ENCODE measurements at places on chromosomes 4 and X. TPM values are rescaled to one million over a fixed set of nuclear protein-coding genes. Genes with fewer than 3 reads are reported as not detected.
A peak's percentile ranks its signal among the peaks of the same experiment; 100 is the strongest.

DNA sequence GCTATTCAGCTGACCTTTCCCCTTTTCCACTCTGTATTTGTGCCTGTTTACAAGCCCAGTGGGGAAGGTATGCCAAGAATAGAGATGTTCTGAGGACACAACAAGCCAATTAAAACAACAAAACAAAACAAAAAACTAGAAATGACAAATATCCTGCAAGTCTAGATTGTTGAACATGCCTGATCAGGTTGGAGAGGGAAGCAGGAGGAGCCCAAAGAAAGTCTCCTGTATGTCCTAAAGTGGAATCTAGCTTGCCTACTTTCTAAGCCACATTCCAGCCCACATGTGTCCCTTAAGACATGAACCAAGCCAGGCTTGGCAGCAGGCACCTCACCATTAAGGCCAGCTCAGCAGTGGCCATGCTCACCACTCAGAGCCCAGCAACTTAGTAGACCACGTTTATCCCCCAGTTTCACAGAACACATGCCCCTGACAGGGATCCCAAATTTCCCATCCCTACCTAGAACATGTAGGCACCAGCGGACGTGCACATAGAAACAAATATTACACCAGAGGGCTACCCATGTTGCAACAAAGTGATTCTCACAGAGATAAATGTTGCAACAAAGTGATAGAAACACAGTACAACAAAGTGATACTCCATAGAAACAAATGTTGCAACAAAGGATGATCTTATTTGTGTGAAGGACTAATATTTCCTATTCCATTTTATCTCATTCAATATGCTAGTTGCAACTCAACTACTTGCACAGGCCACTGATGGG is 48.3 kb downstream of the CD99L2 start:
- peaks cover 16% of the 10 kb centered on the region for H3K4me1 ChIP-seq
- H3K4me3 ChIP-seq, result no peak overlapping the region
- no peak overlapping the region for H3K27ac ChIP-seq
- no peak for DNase-seq
- no peaks in the 10 kb centered on the region for H3K27me3 ChIP-seq

DNA sequence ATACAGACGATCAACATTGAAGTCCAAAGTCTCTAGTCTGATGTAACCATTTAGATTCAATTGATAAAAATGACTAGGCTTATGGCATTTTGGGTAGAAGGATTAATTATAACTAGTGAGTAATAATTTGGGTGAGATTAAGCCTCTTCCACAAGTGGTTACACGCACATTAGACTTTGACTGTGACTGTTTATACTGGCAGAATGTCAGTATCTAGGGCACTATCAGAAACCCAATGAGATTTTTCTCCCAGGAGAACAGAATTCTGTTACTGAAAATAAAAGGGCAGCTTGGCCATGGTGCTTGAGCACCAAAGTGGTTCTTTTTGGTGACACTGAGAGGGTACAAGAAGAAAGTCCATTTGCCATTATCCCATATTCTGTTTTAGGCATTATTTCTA is 3.3 kb downstream of the PLS3 start:
- H3K4me1 ChIP-seq, result no peaks in the 10 kb centered on the region
- H3K27ac ChIP-seq, result no peak overlapping the region
- no peaks in the 10 kb centered on the region for H3K36me3 ChIP-seq
- peaks cover 9% of the 10 kb centered on the region for H3K27me3 ChIP-seq
- DNase-seq, result no peak

ARMCX4 gene
- 1.8 TPM for total RNA-seq

GLRA2 gene
- total RNA-seq, result not detected

S100G gene
- total RNA-seq, result not detected

NLGN4X gene
- total RNA-seq, result not detected

DNA sequence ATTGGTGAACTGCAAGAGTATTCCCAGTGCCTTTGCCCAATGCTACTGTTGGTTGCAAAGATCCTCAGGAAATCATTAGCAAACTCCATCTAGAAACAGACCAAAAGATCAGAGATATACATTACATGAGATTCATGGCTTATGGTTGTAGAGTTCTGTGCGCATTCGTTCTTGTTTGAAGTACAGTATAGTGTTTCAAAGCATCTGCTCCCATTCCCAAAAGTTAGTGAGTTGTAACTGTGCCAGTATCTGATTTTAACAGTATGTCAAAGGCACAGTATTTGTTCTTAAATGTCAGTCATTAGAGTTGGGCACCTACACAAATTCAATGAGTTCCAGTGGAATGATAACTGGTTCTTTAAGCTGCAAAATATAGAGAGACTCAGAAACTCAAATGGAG is 314.7 kb upstream of the ATOH1 start:
- H3K27me3 ChIP-seq, result no peaks in the 10 kb centered on the region
- no peaks in the 10 kb centered on the region for H3K36me3 ChIP-seq
- H3K27ac ChIP-seq, result no peak overlapping the region
- no peak for DNase-seq

DNA sequence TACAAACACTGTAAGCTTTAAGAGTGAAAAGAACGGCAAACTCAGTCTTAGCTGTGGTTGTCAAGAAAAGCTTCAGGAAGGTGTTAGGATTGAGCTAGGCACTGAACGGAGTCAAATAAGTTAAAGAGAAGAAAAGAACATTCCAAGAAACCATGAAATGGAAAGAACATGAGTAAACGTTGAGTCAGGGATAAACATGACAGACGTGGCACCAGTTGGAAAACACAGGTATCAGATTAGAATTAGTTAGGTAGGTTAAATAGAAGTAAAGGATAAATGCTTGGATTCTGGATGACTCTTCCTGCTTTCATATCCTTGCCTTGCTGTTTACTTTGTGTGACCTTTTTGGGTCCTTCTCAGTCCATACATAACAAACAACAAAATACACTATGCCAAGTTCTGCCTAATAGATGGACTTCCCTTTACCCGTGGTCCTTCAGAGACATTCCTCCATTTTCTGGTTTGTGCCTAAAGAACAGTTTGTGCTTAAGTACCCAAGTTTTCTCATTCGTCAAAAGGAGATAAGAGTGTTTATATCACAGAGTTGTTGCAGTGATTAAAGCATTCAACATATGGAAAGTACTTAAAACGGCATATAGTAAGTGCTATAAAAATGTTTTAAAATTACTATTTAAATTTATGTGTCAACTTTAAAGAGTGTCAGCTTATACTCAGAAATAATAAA is 446.9 kb downstream of the TMA16 start:
- no peak overlapping the region for H3K4me3 ChIP-seq
- H3K27ac ChIP-seq, result no peak overlapping the region
- H3K27me3 ChIP-seq, result no peaks in the 10 kb centered on the region
- DNase-seq, result no peak

CPZ gene
- not detected for total RNA-seq

DNA sequence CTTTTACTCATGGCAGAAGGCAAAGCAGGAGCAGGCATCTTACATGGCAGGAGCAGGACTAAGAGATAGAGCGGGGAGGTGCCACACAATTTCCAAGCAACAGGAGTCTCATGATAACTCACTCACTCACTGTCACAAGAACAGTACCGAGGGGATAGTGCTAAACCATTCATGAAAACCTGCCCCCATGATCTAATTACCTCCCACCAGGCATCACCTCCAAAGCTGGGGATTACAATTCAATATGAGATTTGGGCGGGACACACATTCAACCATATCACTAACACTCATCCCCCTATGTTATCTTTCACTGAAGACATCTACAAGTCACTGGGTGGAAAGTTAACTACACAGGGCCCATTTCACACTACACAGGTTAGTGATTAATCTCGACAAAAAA is 25.4 kb upstream of the GLRB start:
- no peaks in the 10 kb centered on the region for H3K4me1 ChIP-seq
- no peak overlapping the region for H3K4me3 ChIP-seq
- DNase-seq, result no peak
- H3K27ac ChIP-seq, result no peak overlapping the region

GRCh38 chr4:123418351-123418931 is 21.8 kb downstream of the SPRY1 start:
- no peaks in the 10 kb centered on the region for H3K27me3 ChIP-seq
- peaks cover 4% of the 10 kb centered on the region for H3K36me3 ChIP-seq
- H3K4me1 ChIP-seq, result peaks cover 79% of the 10 kb centered on the region
- peak overlapping the region; percentile 35 for H3K4me3 ChIP-seq
